ENCODE measurements at places on chromosomes 1 and 21.

DNA sequence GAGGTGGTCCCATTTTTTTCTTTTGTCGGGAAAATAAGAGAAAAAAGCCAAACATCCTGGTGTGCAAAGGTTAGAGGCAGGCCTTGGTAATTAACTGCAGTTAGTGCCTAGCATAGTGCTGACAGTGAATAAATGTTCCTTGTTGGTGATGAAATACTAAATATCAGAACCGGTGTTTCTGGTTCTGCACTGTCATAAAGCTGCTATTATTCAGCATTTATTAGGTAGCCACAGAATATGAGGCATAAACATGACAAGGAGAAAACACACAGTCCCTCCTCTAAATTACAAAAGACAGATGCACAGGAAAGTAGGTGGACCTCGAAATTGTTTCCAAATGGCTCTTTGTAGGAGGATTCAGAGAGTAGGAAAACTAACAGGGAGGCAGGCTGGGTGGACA lies 122.0 kb upstream of the ADGRL2 start:
- no peak for DNase-seq

- DNase-seq: no peak
These were observed 13.1 kb upstream of the BMP8A start for GRCh38 chr1:39478126-39478915.

GRCh38 chr1:64917328-64917861 lies 49.0 kb downstream of the JAK1 start:
- DNase-seq: peak; percentile 98

DNA sequence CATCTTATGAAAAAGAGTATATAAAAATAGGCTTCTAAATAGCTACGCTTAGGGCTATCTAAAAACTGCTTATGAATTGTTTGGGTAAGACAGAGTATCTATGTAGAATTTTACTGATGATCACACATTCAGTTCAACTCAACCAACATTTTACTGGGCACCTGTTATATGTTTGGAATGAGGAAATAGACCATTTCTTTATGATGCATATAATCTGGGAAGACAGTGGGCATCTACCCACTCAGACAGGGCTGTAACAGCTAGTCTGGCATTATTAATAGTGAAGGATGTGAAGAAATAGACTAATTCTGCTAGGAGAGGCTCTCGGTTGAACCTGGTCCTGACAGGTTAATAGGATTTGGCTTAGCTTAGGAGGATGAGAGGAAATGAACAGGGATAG lies 56.9 kb downstream of the TIAM1 start:
- no peak for DNase-seq

- no peak for DNase-seq
These were observed 118.0 kb downstream of the CASZ1 start for GRCh38 chr1:10678402-10678801.

DNA sequence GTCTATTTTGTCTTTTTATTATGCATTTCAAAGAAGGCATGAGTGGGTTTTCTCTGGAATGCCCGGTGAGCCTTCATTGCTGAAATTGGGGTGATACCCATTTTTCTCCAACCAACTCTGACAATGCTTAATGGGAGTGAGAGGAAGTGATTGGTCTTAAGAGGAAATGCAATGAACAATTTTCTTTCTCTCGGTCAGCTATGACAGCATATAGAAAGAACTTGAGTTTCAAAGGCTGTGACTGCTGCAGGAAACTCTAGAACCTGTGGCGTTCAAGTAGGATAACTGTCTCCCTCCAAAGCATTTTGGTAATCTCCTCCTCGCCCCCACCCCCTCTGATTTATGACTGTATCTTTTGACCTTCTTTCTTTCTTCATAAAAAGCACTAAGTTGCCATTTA lies 155.9 kb downstream of the LYPLAL1 start:
- DNase-seq: no peak

DNA sequence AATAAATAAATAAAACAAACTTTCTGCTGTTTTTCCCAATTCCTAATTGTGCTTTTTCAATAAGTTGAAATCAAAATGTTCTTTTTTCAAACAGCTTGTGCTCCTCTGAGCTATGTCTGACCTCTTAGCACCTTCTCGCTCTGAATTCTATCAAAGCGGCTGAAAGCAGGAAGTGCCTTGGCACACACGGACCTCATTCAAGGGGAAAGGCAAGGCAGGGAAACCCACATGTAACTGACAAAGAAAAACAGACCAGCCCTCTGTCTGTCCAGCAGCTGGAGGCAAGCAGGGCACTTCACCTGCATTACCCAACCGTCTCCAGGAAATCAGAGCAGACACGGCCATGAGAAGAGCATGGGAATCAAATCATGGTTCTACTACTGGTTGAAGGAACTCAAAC lies 56.7 kb downstream of the PLPP3 start:
- DNase-seq: no peak

All from GM04504 (cell line).